CD4-positive, alpha-beta memory T cell (primary cell): ENCODE measurements at places on chromosomes 16 and 17.

- DNase-seq, result no peak
Observed at GRCh38 chr17:75654176-75654575, 12.8 kb downstream of the RECQL5 start.

DNA sequence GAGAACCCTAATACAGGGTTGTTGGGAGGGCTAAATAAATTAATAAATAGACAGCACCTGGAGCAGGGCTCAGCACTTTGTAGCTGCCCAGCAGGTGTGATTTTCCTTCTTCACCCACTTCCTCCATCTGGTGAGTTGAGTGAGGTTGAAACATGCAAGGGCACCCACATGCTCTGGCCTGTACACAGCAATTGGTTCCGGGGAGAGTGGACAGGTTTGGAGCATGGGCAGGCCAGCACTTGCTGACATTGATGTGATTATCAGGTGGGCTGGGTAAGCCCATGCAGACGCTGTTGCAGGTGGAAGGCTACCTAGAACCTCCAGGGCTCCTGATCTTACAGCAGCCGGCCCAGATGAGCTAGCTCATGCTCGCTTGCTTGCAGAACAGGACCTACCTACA is 1.3 kb upstream of the MRTFB start:
- no peak for DNase-seq

DNA sequence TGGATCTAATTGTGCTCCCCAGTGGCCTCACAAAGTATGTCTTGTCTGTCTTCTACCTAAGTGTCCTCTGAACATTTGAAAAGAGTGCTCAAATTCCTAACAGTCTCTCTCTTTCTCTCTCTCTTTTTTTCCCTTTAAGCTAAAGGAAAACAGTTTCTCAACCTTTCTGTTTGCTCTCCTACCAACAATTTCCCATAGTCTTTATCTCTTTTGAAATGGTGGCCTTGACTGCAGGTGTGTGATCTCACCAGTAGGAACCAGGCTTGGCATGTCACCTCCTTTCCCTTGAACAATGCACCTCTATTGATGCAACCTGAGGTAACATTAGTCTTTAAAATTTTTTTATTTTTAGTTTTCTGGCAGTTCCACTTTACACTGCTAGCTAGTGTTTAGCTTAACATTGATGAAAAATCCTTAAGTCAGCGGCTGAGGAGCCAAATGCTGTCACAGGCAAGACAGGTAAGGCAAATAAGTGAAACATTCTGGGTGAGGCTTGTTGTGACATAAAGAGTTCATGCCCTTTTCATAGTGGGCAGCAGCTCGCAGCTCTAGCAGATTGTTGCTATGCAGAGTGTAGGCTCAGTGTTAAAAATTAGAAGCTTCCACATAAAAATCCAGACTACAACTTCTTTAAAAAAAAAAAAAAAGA is 273.4 kb downstream of the HAPSTR1 start:
- no peak for DNase-seq

- DNase-seq, result no peak
Observed at GRCh38 chr17:68048996-68049395, 13.5 kb downstream of the KPNA2 start.

GRCh38 chr16:70790815-70791214 is 10.1 kb downstream of the VAC14 start:
- DNase-seq, result no peak

DNA sequence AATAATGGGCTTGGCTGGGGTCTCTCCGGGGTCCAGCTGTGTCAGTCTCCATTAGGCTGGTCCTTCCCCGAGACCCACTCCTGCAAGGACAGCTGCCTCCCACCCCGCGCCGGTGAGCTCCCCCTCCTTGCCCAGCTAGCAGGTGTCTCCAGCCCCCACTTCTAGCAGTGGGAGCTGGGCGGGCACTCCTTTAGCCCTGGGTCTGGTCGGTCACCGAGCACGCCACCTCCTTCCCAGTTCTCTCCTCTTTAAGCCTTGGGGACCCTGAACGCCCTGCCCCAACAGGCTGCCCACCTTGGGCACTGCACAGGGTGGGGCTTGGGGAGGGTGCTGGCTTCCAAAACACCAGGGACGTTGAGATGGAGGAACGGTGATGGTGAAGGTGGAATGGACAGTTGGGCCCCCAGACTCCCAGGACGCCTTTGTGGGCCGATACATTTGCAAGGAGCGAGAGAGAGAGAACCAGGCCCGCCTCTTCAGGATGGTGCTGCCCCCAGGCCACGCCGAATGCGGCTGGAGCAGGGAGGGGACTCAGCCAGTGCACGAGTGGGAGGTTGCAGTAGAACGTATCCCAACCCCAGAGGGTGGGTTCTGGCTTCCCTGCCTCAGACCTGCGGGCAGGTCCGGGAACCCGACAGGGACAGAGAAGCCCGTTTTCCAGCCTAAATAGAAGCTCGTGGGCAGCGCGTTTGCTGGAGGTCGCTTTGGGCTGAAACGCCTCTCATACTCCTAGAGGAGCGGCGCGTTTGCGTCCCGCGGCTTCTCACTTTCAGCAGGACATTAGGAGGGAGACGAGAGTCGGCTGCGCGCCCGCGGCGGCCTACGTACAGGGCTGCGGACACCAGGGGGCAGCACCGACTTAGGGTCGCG is 10.7 kb downstream of the TBX2 start:
- peak; percentile 70 for DNase-seq

- no peak for DNase-seq
Observed at GRCh38 chr17:42774066-42774745, 957 bp downstream of the VPS25 start.

DNA sequence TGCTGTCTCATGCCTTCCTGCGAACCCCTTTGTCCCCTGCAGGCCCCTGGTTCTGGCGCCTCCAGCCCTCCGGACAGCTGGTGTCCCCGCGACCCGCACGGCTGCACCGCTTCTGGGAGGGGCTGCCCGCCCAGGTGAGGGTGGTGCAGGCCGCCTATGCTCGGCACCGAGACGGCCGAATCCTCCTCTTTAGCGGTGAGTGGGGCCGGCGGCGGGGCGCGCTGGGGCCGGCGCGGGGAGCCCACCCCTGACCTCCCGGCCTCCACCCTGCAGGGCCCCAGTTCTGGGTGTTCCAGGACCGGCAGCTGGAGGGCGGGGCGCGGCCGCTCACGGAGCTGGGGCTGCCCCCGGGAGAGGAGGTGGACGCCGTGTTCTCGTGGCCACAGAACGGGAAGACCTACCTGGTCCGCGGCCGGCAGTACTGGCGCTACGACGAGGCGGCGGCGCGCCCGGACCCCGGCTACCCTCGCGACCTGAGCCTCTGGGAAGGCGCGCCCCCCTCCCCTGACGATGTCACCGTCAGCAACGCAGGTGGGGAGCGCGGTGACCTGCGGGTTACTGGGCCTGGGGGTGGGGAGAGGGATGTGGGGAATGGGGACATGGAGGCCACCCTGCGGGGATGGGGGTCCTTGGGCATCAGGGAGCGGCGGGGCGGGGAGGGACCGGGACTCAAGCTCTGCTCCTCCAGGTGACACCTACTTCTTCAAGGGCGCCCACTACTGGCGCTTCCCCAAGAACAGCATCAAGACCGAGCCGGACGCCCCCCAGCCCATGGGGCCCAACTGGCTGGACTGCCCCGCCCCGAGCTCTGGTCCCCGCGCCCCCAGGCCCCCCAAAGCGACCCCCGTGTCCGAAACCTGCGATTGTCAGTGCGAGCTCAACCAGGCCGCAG is 7.1 kb upstream of the IL32 start:
- peak; percentile 48 for DNase-seq

- DNase-seq, result no peak
Observed at GRCh38 chr17:60231234-60231633, 81.5 kb downstream of the CA4 start.

- no peak for DNase-seq
Observed at GRCh38 chr16:17313085-17313611, 157.6 kb downstream of the XYLT1 start.

- DNase-seq, result peak; percentile 48
Observed at GRCh38 chr16:31876951-31877828, 3.6 kb downstream of the ZNF267 start.

GRCh38 chr16:49883076-49884014 is 27.4 kb upstream of the ZNF423 start:
- DNase-seq, result no peak

GRCh38 chr17:8226536-8227237 is 16.3 kb upstream of the AURKB start:
- DNase-seq, result no peak

DNA sequence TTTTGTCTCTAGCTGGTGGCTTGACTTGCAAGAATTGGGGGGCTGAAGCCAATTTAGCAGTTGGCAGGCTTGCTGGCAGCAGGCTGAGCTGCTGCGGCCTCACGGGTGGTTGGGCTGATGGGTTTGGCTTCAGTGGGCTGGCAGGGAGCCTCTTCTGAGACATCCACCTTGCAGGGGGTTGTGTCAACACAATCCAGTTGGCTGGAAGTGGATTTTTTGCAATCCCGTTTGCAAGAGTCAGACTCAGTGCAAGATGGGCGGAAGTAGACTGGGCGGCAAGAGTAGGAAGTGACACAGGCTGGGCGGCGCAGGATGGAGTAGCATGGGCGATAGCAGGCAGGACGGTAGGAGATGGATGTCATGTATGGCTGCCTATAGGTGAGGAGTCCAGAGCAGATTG is 1.5 kb downstream of the KRTAP16-1 start:
- DNase-seq, result no peak

- no peak for DNase-seq
Observed at GRCh38 chr16:67349172-67349571, 22.6 kb downstream of the LRRC36 start.

DNA sequence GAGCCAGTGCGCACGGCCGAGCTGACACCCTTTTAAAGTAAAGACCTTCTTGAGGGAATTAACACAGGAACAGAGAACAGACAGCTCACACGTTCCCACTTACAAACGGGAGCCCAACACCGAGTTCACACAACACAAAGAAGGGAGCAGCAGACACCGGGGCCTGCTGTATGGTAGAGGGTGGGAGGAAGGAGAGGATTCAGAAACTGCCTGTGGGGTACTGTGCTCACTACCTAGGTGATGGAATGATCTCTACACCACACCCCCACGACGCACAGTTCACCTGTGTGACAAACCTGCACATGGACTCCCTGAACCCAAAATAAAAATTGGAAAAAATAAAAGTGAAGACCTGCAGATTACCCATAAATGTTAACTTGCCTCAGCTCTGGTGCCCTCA is 32.5 kb downstream of the TMC6 start:
- no peak for DNase-seq

- DNase-seq, result no peak
Observed at GRCh38 chr16:30394592-30395154, 547 bp upstream of the ZNF48 start.

- no peak for DNase-seq
Observed at GRCh38 chr17:2125013-2125535, 70.2 kb downstream of the HIC1 start.

GRCh38 chr16:55283812-55284717 is 39.9 kb upstream of the IRX6 start:
- DNase-seq, result no peak

GRCh38 chr17:27408891-27409290 is 47.4 kb upstream of the KSR1 start:
- DNase-seq, result no peak

- DNase-seq, result no peak
Observed at GRCh38 chr17:71975331-71975801, 145.5 kb upstream of the SOX9 start.

- peak; percentile 63 for DNase-seq
Observed at GRCh38 chr17:48012151-48012520, 25.5 kb downstream of the COPZ2 start.

GRCh38 chr17:21511363-21512195 is 135.4 kb downstream of the KCNJ12 start:
- peak; percentile 62 for DNase-seq

GRCh38 chr16:68288252-68288650 is 22.5 kb downstream of the SLC7A6OS start:
- DNase-seq, result no peak

GRCh38 chr16:27303256-27304100 is 10.3 kb upstream of the IL4R start:
- DNase-seq, result no peak

GRCh38 chr16:19377864-19378263 is 39.8 kb upstream of the TMC5 start:
- no peak for DNase-seq

- DNase-seq, result no peak
Observed at GRCh38 chr17:29016345-29017210, 10.7 kb upstream of the SEZ6 start.

- DNase-seq, result no peak
Observed at GRCh38 chr16:89561884-89562599, 1.6 kb downstream of the RPL13 start.

GRCh38 chr17:69059458-69060175 is 1.1 kb downstream of the ABCA9 start:
- DNase-seq, result no peak

DNA sequence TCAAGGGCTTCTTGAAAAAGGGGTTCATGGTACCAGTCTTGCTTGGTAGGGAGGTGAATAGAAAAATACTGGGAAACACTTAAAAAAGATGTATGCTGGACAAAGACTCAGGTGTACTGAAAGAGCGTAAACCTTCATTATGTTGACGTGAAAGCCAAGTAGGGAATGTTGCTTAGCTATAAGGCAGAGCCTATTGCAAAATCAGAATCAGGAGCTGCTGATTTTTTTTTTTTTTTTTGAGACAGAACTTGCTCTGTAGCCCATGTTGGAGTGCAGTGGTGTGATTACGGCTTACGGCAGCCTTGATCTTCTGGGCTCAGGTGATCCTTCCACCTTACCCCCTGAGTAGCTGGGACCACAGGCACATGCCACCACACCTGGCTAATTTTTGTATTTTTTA is 3.9 kb downstream of the TMEM94 start:
- DNase-seq, result no peak

GRCh38 chr17:60902399-60902798 is 224.7 kb downstream of the BCAS3 start:
- DNase-seq, result no peak

- no peak for DNase-seq
Observed at GRCh38 chr16:85316321-85316919, 204.1 kb upstream of the CIBAR2 start.

- no peak for DNase-seq
Observed at GRCh38 chr17:50689956-50690886, 17.5 kb downstream of the ANKRD40 start.

- DNase-seq, result no peak
Observed at GRCh38 chr16:74605332-74605731, 1.6 kb downstream of the GLG1 start.

DNA sequence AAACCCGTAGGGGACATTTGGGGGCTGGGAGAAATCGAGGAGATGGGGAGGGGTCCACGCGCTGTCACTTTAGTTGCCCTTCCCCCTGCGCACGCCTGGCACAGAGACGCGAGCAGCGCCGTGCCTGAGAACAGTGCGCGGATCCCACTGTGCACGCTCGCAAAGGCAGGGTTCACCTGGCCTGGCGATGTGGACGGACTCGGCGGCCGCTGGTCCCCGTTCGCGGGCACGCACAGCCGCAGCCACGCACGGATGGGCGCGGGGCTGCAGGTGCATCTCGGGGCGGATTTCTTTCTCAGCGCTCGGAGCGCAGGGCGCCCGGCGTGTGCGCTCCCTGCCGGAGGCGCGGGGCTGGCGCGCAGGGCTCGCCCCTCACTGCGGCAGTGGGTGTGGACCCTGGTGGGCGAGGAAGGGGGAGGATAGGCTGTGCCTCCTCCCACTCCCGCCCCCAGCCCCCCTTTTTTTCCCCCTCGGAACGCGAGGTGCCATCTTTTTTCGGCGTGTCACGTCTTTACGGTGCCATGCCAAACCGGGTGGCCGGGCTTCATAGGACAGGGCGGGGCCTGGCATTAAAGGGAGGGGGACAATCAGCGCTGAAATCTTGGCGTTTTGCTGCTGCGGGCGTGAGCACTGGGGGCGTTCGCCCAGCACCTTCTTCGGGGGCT is 1.1 kb downstream of the MAPT start:
- peak; percentile 32 for DNase-seq
